ENCODE measurements at places on chromosomes 16 and 17. TPM values are rescaled to one million over a fixed set of nuclear protein-coding genes. Genes with fewer than 3 reads are reported as not detected.

Gene MLYCD
- total RNA-seq: 8.2 TPM

DNA sequence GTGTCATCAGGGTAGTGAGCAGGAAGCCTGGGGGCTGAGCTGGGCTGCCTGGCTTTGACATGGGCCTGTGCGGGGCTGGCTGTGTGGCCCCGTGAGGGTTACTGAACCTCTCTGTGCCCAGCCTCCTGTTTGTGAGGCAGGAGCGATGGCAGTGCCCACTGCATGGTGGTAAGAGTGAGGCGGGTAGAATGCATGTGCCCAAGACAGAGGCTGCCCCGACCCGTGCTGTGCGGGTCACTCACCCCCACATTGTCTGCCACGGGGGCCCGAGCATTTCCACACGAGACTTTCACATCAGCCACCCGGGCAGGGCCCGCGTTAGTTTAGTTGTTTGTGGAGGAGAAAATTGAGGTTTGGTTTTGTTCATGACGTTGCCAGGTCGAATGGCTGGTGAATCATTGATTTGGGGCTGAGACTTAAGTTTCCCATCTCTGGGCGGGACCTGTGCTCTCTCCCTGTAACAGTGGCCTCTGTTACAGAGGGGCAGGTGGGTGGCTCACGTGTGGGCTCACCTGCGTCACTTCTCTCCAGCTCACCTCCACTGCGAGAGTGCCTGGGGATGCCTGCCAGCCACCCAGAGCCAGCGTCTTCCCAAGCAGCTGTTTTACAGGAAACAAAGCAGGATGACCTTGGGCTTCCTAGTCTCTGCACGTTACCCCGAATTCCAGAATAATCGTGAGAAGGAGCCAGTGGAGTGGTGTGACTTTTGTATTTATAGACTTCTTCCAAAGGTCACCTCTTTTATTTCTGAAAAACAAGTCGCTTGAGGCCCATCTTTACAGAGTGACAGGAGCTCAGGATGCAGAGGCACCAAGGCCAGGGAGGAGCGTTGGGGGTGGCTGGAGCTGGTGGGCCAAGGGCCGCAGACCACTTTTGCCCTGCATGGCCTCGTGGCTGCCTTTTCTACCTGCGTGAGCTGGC lies 150.6 kb downstream of the RPTOR start:
- DNase-seq: no peak

DNA sequence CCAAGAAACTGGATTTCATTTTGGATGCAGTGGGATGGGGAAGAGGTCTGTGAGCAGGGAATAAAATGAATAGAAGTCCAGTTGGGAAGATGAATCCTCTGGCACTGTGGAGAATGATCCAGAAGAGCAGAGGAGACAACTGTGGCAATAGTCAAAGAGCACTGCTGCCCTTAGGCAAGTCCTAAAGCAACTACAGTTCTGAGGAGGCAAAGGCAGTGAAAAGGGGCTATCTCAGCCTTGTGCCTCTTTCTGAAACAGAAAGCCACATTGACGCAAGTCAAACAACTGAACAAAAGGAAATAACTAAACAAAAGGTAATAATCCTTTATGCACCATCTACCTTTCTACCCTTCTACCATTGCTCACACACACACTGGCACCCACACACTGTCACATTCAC lies 238.0 kb upstream of the AXIN2 start:
- no peak for DNase-seq

GRCh38 chr17:47652570-47652969 lies 2.9 kb downstream of the KPNB1 start:
- DNase-seq: no peak

- DNase-seq: no peak
Measured at GRCh38 chr17:68513932-68514331, 1.7 kb downstream of the PRKAR1A start.
